ENCODE measurements at places on chromosomes 5 and 9.
A peak's percentile ranks its signal among the peaks of the same experiment; 100 is the strongest.

GRCh38 chr9:15622318-15622971 is 69.6 kb downstream of the CCDC171 start:
- DNase-seq: no peak

- DNase-seq: no peak
These were observed 10.5 kb upstream of the SCAI start for GRCh38 chr9:125153712-125154367.

DNA sequence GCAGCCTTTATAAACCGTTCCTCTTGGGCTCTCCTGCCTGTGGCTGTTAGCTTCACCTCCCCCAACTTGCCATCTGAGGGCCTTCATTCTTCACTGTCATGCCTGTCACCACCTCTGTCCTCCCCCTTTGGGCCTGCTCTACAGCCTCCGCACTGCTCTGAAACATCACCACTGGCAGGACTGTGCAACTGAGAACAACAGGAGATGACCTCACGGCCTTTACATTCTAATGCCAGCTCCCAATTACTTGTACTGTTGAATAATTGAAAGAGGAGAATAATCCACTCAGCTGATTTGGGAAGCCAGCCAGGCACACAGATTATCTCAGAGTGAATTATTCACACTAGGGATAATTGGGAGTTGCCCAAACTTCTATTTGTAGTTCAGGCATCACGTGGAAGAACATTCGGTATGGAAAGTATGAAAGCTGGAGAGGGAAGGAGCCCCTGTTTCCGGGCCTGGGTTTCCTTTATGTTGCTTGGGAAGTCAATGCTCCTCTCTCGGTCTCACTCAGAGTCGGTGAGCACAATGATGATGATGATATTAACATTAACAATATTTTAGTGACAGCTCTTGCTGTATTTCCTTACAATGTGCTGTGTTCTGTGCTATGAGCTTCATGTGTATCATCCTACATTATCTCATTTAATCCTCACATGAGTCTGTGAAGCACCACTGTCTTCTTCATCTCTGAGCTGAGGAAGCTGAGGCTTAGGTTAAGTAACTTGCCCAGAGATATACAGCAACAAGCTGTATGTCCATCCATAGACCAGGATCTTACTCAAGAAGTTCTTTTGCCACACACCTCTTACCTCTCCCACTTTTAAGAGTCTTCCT is 99.3 kb upstream of the LRRTM2 start:
- DNase-seq: no peak

- DNase-seq: no peak
These were observed 231.1 kb upstream of the TBCA start for GRCh38 chr5:78007233-78007632.

DNA sequence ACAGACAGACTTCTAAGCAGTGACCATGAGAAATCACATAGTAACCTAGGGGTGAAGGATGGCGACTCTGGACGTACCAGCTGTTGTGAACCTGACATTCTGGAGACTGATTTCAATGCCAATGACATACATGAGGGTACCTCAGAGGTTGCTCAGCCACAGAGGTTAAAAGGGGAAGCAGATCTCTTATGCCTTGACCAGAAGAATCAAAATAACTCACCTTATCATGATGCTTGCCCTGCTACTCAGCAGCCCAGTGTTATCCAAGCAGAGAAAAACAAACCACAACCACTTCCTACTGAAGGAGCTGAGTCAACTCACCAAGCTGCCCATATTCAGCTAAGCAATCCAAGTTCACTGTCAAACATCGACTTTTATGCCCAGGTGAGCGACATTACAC is 38.0 kb upstream of the CCDC152 start:
- DNase-seq: no peak

GRCh38 chr5:66830636-66831035 is 234.4 kb downstream of the MAST4 start:
- DNase-seq: no peak

- DNase-seq: no peak
These were observed 376.7 kb upstream of the RORB start for GRCh38 chr9:74120470-74120869.

DNA sequence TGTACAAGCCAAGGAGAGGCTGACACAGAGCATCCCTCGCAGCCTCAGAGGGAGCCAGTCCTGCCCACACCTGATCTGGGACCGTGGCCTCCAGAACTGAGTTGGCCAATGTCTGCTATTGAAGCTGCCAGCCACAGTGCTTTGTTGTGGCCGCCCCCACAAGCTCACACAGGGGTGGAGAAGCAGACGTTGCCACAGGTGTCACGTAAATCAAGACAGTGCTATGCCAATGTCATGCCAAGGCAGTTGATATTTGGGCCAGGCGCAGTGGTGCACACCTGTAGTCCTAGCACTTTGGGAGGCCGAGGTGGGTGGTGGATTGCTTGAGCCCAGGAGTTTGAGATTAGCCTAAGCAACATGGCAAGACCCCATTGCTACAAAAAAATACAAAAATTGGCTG is 17.3 kb upstream of the TERT start:
- DNase-seq: no peak

- DNase-seq: no peak
These were observed 3.6 kb downstream of the MGAT4B start for GRCh38 chr5:179802950-179803562.

GRCh38 chr5:67681703-67682102 is 485.1 kb upstream of the CD180 start:
- DNase-seq: no peak

DNA sequence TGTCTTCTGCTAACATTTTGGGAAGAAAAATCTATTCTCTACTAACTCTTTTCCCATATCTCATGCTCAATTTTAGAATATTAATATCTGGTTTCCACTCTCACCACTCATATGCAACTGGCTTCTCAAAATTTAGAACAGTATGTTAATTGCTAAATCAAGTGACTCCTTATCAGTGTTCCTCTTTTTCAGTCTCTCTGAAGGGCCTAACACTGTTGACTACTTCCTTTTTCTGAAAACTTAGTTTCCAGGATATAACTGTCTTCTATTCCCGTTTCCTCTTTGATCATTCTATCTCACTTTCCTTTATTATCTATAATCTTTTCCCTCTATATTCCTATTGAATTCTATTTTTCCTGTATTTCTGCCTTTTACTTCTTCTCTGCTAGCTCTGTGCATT is 1717.2 kb upstream of the C9orf72 start:
- no peak for DNase-seq

DNA sequence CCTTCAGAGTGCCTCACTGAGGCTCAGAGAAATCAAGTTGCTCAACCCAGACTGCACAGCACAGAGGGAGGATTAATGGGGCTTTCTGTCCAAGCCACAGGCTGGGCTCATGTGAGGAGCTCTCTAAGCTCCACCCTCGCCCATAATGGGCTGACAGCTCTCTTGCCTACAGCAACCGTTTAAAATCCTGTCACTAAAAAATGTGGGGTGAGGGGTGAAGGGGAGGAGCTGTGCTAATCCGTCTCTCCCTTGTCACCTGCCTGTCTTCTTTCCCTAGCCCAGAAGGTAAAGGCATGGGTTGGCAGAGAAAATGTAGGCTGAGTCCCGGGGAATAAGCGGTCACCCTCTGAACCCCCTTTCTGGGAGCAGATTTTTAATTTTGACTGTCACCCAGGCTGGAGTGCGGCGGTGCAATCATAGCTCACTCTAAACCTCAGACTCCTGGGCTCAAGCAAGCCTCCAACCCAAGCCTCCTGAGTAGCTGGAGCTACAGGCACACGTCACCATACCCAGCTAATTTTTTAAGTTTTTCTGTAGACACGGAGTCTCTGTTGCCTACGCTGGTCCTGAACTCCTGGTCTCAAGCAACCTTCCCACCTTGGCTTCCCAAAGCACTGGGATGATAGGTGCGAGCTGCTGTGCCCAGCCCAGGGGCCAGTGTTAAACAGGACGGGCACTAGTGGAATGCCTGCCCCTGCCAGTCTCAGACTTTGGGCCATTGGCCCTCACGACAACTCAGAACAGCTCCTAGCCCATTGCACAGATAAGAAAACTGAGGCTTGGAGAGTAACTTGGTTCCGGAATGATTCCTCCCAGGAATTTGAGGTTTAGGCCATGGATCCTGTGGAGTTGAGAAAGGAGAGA is 89.5 kb downstream of the LMX1B start:
- no peak for DNase-seq

- DNase-seq: no peak
These were observed 117.9 kb downstream of the HCN1 start for GRCh38 chr5:45578270-45578669.

DNA sequence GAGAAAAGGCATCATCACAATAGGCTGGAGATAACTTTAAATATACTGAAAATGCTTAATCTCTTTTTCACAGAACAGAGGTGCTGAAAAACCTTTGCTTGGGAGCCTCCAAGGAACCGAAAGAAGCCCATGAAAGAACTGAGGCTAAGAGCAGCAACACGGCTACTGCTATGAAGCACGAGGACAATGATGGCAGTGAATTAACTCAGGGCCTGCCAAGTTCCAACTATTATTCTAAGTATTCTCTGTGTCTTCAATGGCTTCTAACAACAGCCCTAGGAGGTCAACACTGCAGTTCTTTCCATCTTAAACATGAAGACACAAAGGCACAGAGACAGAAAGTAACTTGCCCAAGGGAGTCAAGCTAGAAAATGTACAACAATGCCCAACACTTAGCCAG is 293.0 kb upstream of the DAP start:
- no peak for DNase-seq

GRCh38 chr9:4328723-4329122 is 28.9 kb upstream of the GLIS3 start:
- DNase-seq: no peak

DNA sequence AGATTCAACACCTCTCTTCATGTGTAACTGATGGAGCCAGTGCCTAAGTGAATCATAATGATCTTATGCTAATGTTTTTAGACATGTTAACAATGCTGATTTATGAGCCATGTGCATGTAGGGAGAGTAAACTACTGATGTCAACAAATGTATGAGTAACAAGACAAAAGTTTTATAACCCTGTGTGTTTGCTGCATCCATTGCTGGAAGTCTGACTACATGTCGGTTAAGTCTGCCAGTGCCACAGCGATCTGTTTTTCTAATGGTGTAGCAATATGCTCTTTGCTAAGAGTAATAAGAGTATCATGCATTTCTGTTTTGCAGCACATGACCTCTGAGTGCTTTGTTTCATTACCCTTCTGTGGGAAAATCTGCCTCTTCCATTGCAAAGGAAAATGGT is 26.4 kb upstream of the TMOD1 start:
- no peak for DNase-seq

GRCh38 chr5:104594850-104595249 is 1032.3 kb upstream of the NUDT12 start:
- no peak for DNase-seq

- no peak for DNase-seq
These were observed 41.1 kb downstream of the ANKRD33B start for GRCh38 chr5:10604975-10605374.

- no peak for DNase-seq
These were observed 14.2 kb upstream of the FOXB2 start for GRCh38 chr9:77005216-77005615.

DNA sequence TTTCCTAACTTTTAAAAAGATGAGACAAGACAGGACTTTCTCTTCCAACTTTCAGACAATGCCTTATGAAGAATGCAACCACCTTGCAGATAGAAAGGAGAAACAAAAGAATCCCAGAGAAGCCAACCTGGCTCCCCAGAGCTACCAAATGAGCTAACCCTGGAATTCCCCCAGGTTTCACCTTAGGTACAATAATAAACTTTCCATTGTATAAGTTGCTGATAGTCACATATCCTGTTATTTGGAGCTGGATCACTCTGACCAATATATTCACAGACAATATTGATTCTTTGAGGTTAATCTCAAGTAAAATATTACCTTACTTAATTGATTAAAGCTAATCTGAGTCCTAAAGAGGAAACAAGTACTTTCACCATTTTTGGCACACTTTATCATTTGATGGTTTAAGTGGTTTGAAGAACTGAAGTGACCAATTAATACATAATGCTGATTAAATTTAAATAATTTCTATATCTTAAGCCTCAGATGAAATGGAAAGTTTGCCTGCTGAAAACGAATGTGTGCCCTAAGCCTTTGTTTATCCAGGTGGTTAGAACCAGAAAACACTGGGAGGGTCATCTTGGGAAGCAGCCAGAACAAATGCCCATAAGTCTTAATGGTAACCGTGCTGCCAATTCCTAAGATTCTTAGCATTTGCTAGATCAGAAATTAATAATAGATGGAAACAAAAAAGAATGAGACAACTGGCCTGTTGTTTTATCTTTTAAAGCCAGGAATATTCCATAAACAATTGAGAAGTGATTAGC is 159.6 kb upstream of the SLC12A2 start:
- DNase-seq: no peak

GRCh38 chr9:90002397-90003271 is 397.8 kb downstream of the GADD45G start:
- DNase-seq: no peak

DNA sequence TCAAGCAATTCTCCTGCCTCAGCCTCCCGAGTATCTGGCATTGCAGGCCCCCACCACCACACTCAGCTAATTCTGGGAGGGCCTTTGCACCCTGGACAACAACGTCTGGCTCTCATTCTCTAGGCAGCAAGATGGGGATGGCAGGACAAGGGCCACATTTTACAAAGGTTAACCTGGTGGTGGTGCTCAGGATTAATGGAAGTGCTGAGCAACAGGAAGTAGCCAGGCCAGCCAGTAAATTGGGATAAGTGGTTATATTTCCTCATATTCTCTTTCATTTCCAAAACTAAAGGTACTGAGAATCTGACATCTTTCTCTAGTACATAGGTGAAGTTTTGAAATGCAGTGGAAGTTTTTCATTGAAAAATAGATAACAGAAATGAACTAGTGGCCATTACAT is 24.7 kb upstream of the ASPN start:
- no peak for DNase-seq

GRCh38 chr5:114296191-114296590 is 65.7 kb upstream of the KCNN2 start:
- no peak for DNase-seq

GRCh38 chr9:131669269-131670157 is 70.4 kb downstream of the RAPGEF1 start:
- DNase-seq: peak; percentile 24

GRCh38 chr5:86679529-86679928 is 61.8 kb downstream of the COX7C start:
- no peak for DNase-seq

DNA sequence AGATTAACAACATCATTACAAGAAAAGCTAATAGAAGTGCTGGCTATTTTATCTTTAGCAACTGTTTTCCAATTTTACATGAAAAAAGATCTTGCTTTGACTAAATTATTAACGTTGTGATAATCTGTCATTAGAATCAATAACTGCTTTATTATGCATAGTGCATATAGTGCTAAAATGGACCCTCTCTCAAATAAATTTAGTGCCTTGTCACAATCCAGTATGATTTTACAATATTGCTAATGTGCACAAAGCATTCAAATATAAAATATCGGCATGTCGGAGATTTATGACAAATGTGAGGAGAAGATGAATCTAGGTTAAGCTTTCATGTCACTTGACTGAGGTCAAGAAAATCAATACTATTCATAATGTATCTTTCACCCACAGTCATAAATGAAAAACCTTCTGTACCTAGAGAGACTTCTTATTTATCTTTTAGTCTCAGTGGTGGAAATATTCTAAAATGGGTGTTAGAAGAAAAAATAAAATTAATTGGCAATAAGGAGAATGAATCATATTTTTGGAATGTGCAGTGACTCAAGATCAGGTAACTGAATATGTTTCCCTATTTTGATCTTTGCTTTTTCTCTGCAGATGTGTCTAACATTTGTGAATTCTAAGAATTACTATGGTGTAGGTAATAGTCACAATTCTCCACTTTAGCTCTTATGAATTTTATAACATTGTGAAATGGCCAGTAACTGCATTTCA is 672.9 kb upstream of the GRAMD2B start:
- DNase-seq: no peak

Data from stimulated activated CD4-positive, alpha-beta T cell treated with anti-CD3 and anti-CD28 coated beads, Interleukin-15, amount 100 ng/mL, for 1 hour (primary cell).